ENCODE measurements at places on chromosomes 3 and 15.

DNA sequence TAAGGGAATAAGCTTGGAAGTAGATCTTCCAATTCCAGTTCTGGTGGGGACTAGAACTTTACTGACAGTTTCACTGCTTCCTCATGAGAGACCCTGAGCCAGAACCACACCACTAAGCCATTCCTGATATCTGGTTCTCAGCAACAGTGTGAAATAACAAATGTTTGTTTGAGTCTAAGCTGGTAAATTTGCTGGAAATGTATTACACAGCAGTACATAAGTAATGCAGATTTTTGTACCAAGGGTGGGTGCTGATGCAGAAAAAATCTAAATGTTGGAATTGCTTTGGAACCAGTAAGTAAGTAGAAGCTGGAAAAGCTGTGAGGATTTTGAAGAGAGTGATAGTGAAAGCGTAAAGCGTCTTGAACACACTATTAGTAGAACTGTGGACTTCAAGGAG lies 14.4 kb upstream of the AKAP13 start:
- DNase-seq, result no peak

- DNase-seq, result no peak
These were observed 11.2 kb downstream of the C3orf52 start for GRCh38 chr3:112097378-112097777.

- DNase-seq, result no peak
These were observed 29.4 kb downstream of the MELTF start for GRCh38 chr3:197000211-197000610.

- DNase-seq, result no peak
These were observed 304.8 kb upstream of the CTDSPL start for GRCh38 chr3:37556789-37557301.

DNA sequence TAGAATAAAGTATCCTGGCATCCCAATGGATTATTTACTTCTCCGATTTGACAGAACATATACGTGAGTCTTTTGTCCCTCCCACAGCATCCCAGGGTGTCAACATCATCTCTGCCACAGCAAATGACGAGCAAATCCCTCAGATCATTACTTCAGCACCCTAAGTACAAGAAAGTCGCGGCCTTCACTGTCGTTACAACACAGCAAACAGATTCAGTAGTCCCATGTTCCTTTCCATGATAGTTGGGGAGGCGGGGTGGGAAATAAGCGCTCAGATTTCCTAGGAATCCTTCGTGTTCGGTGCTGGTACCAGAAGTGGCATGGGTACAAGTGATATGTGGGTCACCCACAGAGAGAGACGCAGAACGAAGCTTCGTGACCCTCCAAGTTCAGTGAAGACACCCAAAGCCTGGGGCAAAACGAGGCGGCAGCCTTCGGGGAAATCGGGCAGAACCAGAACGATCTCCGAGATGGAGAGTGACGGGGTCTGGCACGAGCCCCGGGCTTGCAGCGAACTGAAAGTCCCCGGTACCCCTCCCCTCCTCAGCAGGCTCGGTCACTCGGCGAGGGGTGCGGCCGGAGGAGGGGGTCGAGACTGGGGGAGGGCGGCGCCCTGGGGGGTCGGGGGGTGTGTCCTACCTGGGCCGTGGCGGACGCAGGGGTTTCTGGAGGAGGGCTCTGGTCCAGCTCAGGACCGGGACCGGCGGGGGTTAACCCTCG lies 619 bp downstream of the TTBK2 start:
- no peak for DNase-seq

- no peak for DNase-seq
These were observed 12.6 kb upstream of the BAHD1 start for GRCh38 chr15:40428185-40428584.

DNA sequence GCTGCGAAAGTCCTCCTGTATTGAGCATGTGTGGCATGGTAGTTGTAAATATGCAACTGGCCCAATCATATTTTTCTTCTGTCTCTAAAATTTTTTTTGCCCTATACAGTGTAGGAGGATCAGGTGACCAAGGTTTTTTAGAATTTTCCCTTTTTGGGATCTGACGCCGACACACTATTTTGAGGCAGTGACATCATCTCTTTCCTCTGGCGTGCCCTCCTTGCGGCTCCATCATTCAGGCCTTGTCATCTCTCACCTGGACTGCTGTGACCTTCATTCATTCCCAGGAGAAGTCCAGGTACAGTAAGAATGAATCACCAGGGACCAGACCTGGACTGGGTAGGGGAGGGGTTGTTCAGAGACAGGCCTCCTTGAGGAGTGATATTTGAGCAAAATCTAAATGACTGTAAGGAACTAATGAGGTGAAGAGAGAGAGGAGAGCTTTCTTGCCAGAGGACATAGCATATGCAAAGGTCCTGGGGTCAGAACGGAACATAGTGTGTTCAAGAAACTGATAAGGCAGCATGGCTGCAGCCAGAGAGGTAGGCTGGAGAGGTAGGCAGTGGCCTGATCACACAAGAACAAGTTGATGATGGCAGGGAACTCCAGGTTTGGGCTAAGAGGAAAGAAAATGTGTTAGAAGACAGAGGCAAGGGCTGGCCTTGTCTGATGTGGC lies 38.7 kb downstream of the ARNT2 start:
- no peak for DNase-seq

DNA sequence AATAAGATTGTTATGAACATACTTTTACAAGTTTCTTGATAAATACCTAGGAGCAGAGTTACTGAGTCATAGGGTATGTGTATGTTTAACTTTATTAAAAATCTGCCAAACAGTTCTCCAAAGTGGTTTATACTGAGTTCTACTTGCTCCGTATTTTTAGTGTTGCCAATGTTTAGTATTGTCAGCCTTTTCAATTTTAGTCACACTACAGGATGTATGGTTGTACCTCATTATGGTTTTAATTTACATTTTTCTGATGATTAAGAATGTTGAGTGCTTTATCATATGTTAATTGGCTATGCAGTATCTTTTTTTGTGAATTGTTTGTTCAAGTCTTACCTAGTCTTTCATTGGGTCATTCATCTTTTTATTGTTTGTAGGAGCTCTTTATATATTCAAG lies 4.3 kb downstream of the TMOD3 start:
- DNase-seq, result no peak

- no peak for DNase-seq
These were observed 150.6 kb upstream of the NSMCE3 start for GRCh38 chr15:29420188-29420587.

- no peak for DNase-seq
These were observed 27.7 kb downstream of the FAH start for GRCh38 chr15:80180468-80180867.

- no peak for DNase-seq
These were observed 8.9 kb downstream of the RNF7 start for GRCh38 chr3:141746962-141747361.

- DNase-seq, result no peak
These were observed 180.6 kb downstream of the FAM43A start for GRCh38 chr3:194866236-194866635.

- no peak for DNase-seq
These were observed 55.8 kb downstream of the TRPC1 start for GRCh38 chr3:142779591-142779990.

DNA sequence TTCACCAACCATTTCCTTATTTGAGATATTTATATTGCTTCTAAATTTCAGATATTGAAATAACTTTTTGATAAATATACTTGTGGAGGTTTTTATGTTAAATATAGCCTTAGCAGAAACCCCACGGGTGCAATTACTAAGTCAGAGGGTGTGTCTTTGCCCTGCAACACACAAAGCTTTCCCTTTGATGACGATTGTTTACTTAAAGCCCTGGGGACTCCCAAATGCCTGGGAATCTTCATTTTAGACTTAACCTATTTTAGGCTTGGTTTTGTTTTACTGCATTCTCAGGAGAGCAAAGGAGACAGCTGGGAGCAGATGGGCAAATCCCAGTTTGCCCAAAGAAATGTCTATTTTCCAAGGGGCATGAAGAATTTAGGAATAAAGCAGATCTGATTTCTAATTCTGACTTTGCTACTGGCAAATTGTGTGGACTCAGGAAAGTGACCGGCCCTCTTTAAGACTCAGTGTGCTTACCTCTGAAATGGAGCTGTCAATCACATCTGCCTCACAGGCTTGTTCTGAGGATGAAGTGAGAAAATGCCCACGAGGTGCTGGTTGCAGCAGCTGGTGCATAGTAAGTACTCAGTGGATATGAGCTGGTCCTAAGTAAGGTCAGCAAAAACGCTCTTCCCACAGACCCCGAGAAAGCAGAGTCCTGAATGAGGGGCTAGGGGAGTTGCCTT lies 49.3 kb upstream of the CA12 start:
- DNase-seq, result no peak

Data from ecto neural progenitor cell (in vitro differentiated cells).